Activated CD8-positive, alpha-beta memory T cell treated with anti-CD3 and anti-CD28 coated beads, Interleukin-2, amount 10 ng/mL, durations not matched to agents 7 days and 5 days (primary cell): ENCODE measurements at places on chromosomes 1 and 21. TPM values are rescaled to one million over a fixed set of nuclear protein-coding genes. Genes with fewer than 3 reads are reported as not detected.

DNA sequence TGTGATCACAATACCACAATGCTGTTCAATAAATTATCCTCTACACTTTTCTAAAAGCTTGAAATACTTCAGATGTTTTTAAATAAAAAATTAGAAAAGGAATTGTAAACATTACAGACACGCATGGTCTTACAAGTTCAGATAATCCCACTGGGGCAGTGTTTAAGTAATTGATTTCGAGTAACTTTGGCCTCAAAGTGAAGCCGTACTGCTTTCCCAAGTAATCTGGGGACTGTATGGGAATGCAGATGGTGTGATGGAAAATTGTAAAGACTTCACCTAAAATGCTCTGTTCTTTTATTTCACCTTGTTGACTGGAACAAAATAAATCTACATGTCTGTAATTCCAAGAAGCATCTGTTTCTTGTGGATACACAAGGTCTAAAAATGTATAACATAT is 401.7 kb upstream of the LYPLAL1 start:
- no peak for DNase-seq

The ELF3 gene
- 0.16 TPM for total RNA-seq

DNA sequence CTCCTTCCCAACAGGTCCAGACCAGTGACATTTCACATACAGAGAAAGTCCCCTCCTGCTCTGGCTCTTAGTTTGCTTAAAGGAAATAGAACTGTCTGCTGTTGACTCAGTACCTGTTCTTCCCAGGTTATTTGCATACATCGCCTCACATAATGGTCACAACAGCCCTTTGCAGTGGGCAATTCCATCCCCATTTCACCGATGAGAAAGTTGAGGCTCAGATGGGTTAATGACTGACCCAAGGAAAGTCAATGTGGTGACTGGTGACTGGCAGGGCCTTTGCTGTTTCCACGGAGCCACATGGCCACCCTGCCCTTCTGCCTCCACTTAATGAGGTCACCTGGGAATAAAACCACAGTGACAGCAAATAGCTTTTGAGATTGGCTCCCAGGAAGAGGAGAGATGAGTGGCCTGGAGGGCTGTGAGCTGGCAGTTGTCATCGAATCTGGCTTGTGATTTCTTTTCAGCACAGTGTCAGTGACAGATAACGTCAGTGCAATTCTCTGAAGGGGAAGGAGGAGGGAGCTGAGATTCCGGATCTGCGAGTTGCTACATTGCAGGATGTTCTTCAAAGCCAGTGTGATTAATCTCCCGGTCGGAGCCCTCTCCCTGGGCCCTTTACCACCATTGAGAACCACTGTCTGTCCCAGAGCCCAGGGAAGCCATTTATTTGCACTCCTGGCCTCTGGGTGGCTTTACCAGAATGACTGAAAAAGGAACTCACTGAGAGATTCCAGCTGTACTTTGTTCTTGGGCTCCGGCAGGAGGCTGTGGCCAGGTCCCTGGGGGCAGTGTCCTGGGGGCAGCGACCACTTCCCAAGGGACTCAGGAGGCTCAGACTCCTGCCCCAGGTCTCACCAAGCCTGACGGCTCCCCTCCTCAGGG is 117.2 kb downstream of the CNIH3 start:
- no peak for DNase-seq

DNA sequence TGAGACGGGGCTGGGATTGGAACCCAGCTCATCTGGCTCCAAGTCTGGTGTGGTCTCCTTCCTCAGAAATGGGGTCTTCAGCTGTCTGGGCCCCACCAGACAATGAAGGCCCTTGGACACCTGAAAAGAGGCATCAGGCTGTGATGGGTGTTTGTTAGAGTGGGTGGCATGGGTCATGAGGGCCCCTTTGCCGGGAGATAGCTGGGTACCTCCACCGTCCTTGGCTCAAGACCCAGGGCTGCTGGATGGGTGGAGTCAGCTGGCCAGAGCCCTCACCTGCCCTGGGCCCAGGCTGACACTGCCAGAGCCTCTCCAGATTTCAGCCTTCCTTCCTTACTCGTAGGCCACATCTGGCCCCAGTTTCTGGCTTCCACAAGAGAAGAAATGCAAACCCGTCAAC is 13.4 kb upstream of the TTC22 start:
- no peak for DNase-seq

DNA sequence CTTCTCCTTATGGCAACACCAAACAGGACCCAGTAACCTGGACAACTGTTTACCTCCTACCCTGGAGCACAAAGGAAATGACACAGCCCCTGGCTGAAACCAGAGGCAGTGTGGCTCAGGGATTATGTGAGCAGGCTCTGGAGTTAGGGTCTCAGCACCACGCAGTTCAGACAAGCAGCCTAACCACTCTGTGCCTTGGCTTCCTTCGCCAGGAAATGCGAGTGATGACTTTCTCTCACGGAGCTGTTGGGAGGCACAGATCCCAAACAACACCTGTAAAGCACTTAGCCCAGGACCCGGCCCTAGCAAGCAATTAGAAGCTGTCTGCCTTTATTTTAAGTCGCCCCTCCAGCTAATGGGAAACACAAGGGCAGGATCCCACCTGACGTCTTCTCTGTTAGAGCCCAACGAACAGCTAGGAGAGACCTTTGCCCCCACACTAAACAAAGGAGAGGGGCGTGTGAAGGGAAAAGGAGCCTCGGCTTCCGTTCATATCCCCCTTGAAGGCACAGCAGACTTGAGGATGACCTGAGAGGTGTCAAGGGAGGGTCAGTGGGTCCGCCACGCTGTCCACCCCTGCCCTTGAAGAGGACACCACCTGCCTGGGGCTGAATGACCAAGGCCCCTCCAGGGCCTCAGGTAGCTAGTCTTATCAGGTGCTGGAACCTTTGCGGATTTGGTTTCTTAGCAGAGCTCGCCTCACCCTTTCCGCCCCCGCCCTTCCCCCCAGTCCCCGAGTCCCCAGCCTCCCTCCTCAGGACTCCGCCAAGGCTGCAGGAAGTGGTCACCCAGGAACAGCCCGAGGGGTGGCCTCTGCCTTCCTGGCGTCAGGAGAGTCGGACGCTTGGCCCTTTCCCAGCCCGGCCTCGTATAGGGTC is 860 bp downstream of the TMEM63A start:
- peak; percentile 73 for DNase-seq
